ENCODE measurements at places on chromosomes 1 and 21. TPM values are rescaled to one million over a fixed set of nuclear protein-coding genes. Genes with fewer than 3 reads are reported as not detected.

- no peak for DNase-seq
Observed at GRCh38 chr1:63135801-63136200, 186.6 kb upstream of the FOXD3 start.

DNA sequence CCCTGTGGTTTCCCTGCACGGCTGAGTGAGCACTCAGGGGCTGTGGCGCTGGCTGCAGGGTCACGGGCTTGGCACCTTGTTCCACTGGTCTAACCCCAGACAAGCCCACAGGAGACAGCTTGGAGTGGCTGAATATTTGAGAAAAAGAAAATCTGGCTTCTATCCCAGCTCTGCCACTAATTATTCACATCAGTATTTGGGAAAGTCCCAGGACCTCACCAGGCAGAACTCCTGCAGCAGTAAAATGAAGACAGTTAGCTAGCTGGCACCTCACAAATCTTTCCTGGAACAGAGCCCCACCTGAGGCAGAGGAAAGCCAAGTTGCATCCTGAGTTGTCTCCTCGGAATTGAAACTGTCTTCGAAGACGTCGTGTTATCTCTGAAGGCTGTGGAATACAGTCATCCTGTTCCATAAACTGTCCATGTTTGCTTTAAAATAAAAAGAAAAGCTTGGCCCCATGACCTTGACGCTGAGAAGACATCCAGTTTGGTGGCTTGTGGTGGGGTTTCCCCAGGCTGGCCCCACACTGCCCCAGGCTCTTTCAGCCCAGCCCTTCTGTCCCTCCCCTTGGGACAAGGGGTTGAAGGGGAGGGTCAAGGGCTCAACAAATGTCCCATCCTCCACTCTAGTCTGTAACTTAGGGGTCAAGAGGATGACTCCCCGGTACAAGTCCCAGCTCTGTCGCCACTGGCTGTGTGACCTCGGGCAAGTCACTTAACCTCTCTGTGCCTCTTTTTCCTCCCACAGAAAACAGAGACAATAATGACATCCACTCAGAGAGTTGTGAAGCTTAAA is 93.8 kb upstream of the TMPRSS2 start:
- DNase-seq, result no peak

DNA sequence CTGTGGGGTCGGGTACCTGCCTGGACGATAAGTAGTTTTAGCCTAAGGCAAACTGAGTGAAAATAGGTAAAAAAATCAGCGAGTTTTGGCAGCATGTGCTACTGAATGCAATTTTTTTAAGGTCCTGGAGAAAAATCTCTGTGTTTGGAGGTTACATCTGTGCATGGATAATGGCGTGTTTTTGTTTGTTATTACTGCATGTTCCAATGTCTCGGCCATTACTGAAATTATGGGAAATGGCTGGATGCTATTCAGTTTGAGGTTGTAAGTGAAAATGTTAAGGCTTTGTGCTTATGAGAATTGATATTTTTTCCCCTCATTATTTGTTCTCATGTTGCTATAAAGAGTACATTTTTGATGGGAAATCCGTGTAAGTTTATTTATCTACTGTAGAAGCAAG is 441.7 kb downstream of the PRDM2 start:
- DNase-seq, result no peak

- DNase-seq, result no peak
Observed at GRCh38 chr1:44694863-44695478, 20.5 kb downstream of the ARMH1 start.

GRCh38 chr1:4973341-4973740 is 318.9 kb downstream of the AJAP1 start:
- DNase-seq, result no peak

GRCh38 chr1:45442272-45442671 is 48.7 kb downstream of the TESK2 start:
- DNase-seq, result no peak

- DNase-seq, result no peak
Observed at GRCh38 chr1:78483903-78484302, 6.9 kb upstream of the PTGFR start.

GRCh38 chr1:38326135-38326534 is 279.5 kb upstream of the POU3F1 start:
- no peak for DNase-seq

GRCh38 chr1:92730476-92730875 is 54.4 kb downstream of the EVI5 start:
- no peak for DNase-seq

- no peak for DNase-seq
Observed at GRCh38 chr1:88984569-88984968, 7.9 kb downstream of the KYAT3 start.

- no peak for DNase-seq
Observed at GRCh38 chr1:2861143-2861987, 59.9 kb upstream of the TTC34 start.

GRCh38 chr1:3731583-3732433 is 20.4 kb upstream of the CCDC27 start:
- DNase-seq, result peak; percentile 21

GRCh38 chr1:64974288-64974825 is 8.0 kb upstream of the JAK1 start:
- no peak for DNase-seq

The ADAMTSL4 gene
- total RNA-seq, result 20.0 TPM

The GLMP gene
- total RNA-seq, result 52.4 TPM

The LAMC2 gene
- 89.0 TPM for total RNA-seq

The MCOLN3 gene
- total RNA-seq, result 3.1 TPM

The HSD3B1 gene
- total RNA-seq, result not detected

The CLCA2 gene
- not detected for total RNA-seq

The TFF2 gene
- not detected for total RNA-seq

The TTC39A gene
- 70.1 TPM for total RNA-seq
